M059J (cell line): ENCODE measurements at places on chromosomes 4 and X. TPM values are rescaled to one million over a fixed set of nuclear protein-coding genes. Genes with fewer than 3 reads are reported as not detected.

- peak; percentile 15 for DNase-seq
These were observed 7.1 kb upstream of the CXCL5 start for GRCh38 chr4:74005528-74005927.

DNA sequence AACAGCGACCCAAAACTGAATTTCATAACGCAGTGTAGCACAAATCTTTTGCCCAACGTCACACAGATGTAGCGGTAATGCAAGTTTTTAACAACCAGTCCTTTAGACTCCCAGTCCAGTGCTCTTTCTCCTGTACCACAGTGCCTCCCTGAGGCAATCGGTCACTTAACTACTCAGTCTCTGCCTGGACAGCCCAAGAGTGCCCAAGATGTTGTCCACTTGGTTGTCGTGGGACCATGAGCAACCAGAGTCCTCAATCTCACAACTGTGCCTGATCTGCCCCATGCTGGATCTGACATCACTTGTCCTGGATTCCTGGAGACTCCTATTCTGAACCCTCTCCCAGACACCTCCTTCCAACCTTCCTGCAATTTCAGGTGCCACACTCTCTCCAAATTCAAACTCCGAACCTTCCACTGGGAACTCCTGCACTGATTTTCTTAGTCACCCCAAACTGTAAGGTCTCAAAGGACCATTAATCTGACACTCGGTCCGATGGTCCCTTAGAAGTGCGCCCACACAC lies 702 bp downstream of the MMGT1 start:
- peak; percentile 45 for DNase-seq

DNA sequence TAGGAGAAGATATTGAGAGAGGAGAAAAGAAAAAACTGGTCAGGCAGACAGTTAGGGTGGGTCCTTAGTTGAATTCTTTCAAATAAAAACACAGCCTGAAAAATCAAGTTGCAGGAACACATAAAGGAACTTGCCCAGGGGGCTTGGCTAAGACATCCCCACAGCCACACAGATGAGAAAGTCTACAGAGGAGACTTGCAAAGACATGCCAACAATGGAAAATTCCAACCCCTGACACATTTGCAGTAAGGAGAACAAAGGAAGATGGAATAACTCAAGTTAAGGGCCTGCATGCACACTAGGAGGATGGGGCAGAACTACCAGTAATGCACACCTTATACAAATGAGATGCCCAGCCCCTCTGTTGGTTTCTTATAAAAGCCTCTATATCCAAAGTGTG lies 197.6 kb downstream of the CPXCR1 start:
- DNase-seq: no peak

- DNase-seq: peak; percentile 29
These were observed 1.4 kb downstream of the CPLX1 start for GRCh38 chr4:824461-825062.

GRCh38 chrX:53288189-53288588 lies 6.8 kb upstream of the IQSEC2 start:
- peak; percentile 61 for DNase-seq

The SAGE1 gene
- total RNA-seq: not detected in 2 replicates

GRCh38 chrX:41946989-41947612 lies 23.7 kb upstream of the CASK start:
- DNase-seq: peak; percentile 64

The DSPP gene
- not detected in 2 replicates for total RNA-seq

DNA sequence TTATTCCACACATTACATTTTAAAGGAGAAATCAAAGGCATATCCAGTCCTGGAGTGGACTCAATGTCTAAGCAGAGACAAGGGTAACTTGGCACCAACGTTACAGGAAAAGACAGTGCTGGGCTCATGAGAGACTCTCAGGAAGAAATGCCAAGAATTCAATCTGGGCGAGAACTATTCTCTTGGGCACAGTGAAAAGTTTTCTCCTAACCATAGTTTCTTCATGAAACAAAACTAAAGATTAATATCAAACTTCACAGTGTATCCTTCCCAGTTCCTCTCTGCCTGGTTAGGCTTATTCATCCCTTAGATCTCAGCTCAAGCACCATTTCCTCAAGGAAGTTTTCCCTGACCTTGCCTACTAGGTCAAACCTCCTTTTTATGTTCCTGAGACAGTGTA lies 109.4 kb upstream of the TLL1 start:
- no peak for DNase-seq

The CEP135 gene
- 2.6 and 2.8 TPM in 2 replicates for total RNA-seq

GRCh38 chr4:48030470-48030869 lies 13.9 kb downstream of the NIPAL1 start:
- no peak for DNase-seq

- no peak for DNase-seq
These were observed 48.1 kb upstream of the FAM9C start for GRCh38 chrX:13092455-13092941.

- DNase-seq: peak; percentile 5
These were observed 19.6 kb upstream of the CHM start for GRCh38 chrX:86066998-86067397.

The CT45A10 gene
- not detected in 2 replicates for total RNA-seq

DNA sequence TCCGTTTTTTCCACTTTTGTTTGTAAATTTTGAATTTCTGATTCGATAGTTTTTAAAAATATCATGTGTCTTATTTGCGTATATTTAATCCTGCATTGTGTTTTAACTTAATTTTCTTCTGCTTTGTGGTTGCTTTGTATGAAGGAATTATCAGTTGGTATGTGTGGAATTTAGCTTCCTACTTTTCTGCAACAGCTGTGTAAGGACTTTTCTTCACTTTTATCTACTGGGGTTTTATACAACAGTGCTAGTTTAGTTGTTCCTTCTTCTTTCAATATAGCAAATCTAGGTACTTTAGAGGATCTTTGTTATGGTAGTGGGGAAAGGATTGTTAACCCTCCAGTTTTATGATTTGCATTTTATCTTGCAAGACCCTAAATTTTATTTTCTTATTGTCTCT lies 410.3 kb downstream of the CCSER1 start:
- no peak for DNase-seq

DNA sequence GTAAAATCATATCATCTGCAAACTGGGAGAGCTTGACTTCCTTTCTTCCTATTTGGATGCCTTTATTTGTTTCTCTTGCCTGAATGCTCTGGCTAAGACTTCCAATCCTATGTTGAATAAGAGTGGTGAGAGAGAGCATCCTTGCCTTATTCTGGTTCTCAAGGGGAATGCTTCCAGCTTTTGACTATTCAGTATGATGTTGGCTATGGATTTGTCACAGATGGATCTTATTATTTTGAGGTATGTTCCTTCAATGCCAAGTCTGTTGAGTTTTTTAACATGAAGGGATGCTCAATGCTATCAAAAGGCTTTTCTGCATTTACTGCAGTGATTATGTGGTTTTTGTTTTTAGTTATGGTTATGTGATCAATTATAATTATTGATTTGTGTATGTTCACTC lies 2144.6 kb upstream of the TENM3 start:
- no peak for DNase-seq

DNA sequence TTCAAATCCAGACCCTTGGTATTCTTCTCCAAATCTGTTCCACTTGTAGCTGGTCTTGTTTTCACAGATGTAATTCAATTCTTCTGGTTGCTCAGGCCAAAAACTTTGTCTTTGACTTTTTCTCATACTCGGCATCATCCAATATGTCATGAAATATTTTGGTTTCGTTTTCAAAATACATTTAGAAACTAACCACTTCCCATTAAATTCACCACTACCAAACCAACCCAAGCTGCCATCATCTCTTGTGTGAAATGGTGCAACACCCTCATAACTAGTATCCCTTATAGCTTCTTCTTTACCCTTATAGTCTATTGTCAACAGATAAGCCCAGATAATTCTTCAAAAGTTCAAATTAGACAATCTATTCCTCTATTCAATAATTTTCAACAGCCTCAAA lies 192.1 kb downstream of the PRR32 start:
- no peak for DNase-seq

DNA sequence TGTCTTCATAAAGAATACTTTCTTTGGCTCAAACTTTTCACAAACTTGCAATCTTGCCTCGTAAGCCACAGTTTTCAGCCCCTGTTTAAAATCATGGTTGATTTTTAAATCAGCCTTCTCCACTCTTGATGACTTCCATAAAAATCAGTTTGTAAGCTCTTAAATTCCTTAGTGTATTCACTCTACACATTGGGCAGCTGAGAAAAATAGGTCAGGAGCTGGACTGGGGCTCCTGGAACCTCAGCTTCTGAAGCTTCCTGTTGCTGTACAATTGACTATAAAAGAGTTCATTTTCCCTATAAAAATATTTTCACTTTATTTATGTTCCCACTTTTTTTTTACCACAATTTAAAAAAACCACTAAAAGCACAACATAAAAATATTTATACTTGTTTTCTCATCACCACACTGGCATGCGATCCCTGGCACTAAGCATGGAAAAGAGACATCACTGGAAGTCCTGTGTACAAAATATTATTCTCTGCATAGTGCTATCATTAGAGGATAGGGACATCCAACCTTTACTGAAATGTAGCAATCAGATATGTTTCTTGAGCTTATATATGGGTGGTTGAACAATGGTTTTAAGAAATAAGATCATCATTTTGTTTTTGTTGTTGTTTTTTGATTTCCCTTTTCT lies 345.7 kb downstream of the FBXO8 start:
- DNase-seq: peak; percentile 15

DNA sequence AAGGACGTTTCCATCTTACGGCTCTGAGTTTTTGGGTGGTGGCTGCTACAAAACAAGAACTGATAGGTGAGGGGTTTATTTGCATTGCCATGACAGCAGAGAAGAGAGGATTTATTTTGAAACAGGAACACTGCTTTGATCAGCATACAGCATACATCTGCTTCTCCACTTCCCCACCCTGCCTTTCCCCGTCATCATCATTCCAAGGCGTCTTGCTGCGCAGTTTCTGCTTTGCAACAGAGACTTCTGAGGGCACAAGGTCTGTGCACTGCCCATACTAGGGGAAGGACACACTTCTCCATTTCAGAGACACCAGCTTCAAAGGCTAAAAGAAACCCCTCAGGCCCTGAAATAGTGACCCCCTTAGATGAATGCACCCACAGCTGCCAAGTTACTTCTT lies 19.1 kb downstream of the STARD8 start:
- DNase-seq: no peak

DNA sequence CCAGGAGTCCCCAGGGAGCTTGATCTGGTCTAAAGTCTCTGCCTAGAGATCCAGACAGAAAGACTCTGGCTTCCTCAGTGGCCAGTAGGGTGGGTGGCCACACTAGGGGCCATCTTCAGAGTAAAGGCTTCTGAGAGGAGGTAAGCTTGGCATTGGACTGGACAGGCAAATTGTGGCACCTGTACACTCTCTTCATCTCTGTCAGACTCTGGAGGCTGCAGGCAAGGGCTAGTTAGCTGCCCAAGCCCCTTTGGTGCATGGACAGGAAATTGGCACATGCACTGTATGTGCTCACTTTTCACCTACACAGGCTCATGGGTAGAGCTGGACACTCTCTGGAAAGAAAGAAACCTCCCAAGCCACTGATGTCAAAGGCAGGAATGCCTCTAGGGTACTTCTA lies 142.8 kb downstream of the PJA1 start:
- DNase-seq: no peak

DNA sequence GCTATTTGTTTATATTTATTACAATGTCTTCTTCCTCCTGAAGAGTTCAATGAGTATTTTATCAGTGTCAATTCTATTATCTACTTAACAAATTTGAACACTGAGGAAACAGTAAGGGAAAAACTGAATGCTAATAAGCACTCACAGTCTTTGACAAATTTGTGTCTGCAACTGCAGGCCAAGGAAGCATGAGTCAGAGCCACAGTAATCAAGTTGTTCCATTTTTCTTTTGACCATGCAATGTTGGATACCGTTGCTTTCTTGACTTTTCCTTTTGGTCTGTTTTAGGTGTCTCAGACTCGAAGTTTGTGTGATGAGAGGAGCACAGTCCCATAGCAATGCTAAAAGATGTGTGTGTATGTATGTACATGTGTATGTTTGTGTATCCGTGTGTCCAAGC lies 359.6 kb downstream of the IL1RAPL1 start:
- DNase-seq: peak; percentile 5

DNA sequence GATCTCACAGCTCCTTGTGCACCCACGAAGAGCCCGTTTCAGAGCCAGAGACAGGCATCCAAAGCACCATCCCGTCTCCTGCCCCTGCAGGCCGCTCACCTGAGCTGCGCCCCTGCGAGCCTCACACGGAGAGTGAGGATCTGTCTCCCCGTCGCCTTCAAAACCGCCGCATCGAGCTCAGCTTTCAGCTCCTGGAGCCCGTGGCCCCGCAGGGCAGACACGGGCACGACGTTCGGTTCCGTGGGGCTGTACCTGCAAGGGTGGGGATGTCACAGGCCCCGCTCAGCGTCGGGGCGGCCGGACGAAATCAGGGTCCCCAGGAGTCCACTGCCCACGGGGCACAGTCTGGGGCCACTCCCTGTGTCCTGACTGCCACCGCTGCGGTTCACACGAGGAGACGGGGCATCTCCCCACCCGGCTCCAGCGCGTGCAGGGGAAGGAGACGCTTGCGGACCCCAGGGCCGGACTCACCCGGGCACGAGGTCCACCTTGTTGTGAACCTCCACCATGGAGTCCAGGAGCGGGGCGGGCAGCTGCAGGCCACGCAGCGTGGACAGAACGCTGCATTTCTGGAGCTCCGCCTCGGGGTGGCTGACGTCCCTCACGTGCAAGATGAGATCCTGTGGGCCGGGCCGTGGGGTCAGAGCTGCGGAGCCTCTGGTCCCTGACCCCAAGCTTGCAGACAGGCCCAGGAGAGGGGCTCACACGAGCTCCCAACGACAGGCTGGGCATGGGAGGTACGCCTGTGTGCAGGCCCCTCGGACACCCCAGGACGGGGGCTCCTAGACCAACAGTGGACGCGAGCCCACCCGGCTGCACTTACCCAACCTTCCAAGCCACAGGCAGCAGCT lies 11.1 kb downstream of the GTPBP6 start:
- DNase-seq: no peak

DNA sequence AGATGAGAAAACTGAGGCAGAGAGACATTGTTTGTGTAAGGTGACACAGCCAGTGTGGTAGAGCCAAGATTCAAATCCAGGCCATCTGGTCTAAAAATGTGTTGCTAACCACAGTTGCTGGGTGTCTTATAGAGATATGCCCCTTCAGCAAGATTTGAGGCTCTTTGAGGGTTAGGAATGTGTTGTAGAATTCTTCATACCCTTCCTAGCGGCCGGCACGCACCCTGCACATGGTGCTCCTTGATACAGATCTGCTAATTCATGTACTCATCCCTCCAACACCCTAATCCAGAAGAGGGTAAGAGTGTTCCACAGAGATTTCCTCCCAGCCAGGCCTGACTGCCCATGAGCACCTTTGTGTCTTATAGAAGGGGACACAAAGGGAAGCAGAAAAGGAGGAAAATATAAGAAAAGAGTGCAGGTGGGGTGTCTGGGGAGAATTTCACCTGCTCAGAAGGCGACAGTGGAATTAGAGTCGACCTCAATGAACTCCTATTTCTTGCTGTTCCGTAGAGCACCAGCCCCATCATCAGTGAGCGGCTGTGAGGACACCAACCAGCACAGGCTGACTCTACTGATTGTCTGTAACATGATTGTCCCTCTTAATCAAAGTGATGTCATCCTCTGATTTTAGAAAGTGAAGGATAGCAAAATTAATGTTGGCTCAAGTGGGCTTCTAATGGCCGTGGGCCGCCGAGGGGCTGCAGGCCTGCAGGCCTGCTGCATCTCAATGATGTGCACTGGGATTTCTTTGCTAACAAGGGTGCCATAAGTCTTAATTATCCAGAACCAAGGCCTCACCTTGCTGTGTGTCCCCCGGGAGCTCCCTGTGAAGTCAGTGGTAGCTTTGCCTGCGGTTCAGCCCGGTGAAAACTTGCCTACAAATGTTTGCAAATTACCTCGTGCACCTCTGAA lies 24.2 kb upstream of the SMIM20 start:
- DNase-seq: no peak

The RRH gene
- total RNA-seq: not detected in 2 replicates
